WTC11 (cell line): ENCODE measurements at places on chromosomes 6 and 20. TPM values are rescaled to one million over a fixed set of nuclear protein-coding genes. Genes with fewer than 3 reads are reported as not detected.

The RING1 gene
- total RNA-seq: 26.6 to 30.2 TPM (median 27.8 TPM) in 3 replicates

The KIFC1 gene
- 79.5 to 97.3 TPM (median 83.7 TPM) in 3 replicates for total RNA-seq

The CTSZ gene
- total RNA-seq: 26.3 to 36.2 TPM (median 32.4 TPM) in 3 replicates

The GJA10 gene
- not detected in 3 replicates for total RNA-seq

The GNAS-AS1 gene
- total RNA-seq: 12.2 to 13.4 TPM (median 12.8 TPM) in 3 replicates

The SPTLC3 gene
- total RNA-seq: 0.13 to 0.64 TPM (median 0.48 TPM) in 3 replicates

The ANGPT4 gene
- 0.20 to 0.32 TPM (median 0.25 TPM) in 3 replicates for total RNA-seq

The OTOR gene
- not detected in 3 replicates for total RNA-seq

The RSPO3 gene
- total RNA-seq: 0.14 TPM in 1 of 3 replicates, not detected in the others

The MTFR2 gene
- 8.2 to 8.5 TPM (median 8.5 TPM) in 3 replicates for total RNA-seq

The TRERF1 gene
- total RNA-seq: 22.3 to 24.3 TPM (median 23.9 TPM) in 3 replicates

The SLC26A8 gene
- 0.46 to 0.80 TPM (median 0.50 TPM) in 3 replicates for total RNA-seq

The FAM217B gene
- 14.8 to 17.9 TPM (median 16.0 TPM) in 3 replicates for total RNA-seq

The SMPDL3A gene
- total RNA-seq: 2.0 to 2.8 TPM (median 2.1 TPM) in 3 replicates

The PTP4A1 gene
- 51.4 to 56.9 TPM (median 55.0 TPM) in 3 replicates for total RNA-seq

The GSTA2 gene
- 0.14 TPM in 1 of 3 replicates, not detected in the others for total RNA-seq

The THBS2 gene
- total RNA-seq: 33.5 to 40.3 TPM (median 35.8 TPM) in 3 replicates

The CDH4 gene
- total RNA-seq: 4.8 to 5.3 TPM (median 4.9 TPM) in 3 replicates

The PRND gene
- total RNA-seq: 0.04 to 0.07 TPM in 2 of 3 replicates, not detected in the other

The ARFGEF3 gene
- total RNA-seq: 20.0 to 20.5 TPM (median 20.1 TPM) in 3 replicates

The JAG1 gene
- 38.3 to 45.2 TPM (median 41.6 TPM) in 3 replicates for total RNA-seq

The CNR1 gene
- total RNA-seq: 0.23 to 0.48 TPM (median 0.25 TPM) in 3 replicates
